Esophagus muscularis mucosa (tissue), 4 donors: ENCODE measurements at places on chromosomes 4 and X. TPM values are rescaled to one million over a fixed set of nuclear protein-coding genes. Genes with fewer than 3 reads are reported as not detected.
A peak's percentile ranks its signal among the peaks of the same experiment; 100 is the strongest.

PHKA2 gene
- total RNA-seq: 9.8 TPM

PABPC4L gene
- 1.5 TPM for total RNA-seq

FGF5 gene
- total RNA-seq: 1.3 TPM

KLHL13 gene
- total RNA-seq: 14.0 TPM

EPHA5 gene
- 0.58 TPM for total RNA-seq

CHST7 gene
- total RNA-seq: 16.2 TPM

ZNF827 gene
- total RNA-seq: 11.1 TPM

NAT8L gene
- total RNA-seq: 0.23 TPM

GRCh38 chr4:140924761-140925392, 168.7 kb upstream of the TBC1D9 start:
- peaks cover 30% of the 10 kb centered on the region for H3K4me1 ChIP-seq
- H3K27me3 ChIP-seq: no peaks in the 10 kb centered on the region
- no peak overlapping the region for H3K4me3 ChIP-seq
- DNase-seq: no peak

DNA sequence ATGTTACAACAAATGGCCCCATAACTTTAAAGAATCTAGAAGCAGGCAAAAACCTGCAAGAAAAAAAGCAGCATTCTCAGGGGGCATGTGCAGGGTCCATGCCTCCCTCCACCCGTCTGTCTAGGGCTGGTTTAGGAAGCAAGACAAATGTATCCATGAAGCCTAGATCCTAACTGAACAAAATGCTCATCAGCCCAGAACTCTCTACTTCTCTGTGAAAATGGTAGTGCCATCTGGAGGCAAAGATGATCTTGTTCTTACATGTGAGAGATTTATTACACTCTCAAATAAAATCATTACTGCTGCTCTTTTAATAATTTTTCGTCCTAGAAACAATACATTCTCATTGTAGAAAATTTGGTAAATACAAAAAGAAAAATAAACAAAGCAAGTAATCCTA, 26.7 kb downstream of the NR3C2 start:
- H3K4me1 ChIP-seq: peaks cover 8% of the 10 kb centered on the region
- no peaks in the 10 kb centered on the region for H3K36me3 ChIP-seq
- DNase-seq: no peak
- H3K4me3 ChIP-seq: no peak overlapping the region

- H3K27ac ChIP-seq: no peak overlapping the region
- H3K36me3 ChIP-seq: no peaks in the 10 kb centered on the region
- no peak overlapping the region for H3K4me3 ChIP-seq
- no peaks in the 10 kb centered on the region for H3K27me3 ChIP-seq
- peaks cover 20% of the 10 kb centered on the region for H3K4me1 ChIP-seq
Measured at GRCh38 chr4:71251261-71251660, 87.6 kb upstream of the SLC4A4 start.

DNA sequence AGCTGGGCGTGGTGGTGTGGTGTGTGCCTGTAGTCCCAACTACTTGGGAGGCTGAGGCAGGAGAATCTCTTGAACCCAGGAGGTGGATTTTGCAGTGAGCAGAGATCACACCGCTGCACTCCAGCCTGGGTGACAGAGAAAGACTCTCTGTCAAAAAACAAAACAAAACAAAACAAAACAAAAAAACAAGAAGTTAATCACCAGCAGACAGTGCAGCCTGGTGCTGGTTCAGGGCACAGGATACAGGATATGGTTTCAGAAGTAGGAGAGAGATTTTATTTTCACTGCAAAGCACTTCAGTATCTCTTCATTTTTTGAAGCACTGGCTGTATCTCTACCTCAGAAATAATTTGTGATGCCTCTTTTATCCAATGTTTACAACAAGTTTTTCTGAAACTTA, 1222.9 kb upstream of the PRKX start:
- no peak for DNase-seq
- H3K4me3 ChIP-seq: no peak overlapping the region
- no peak overlapping the region for H3K27ac ChIP-seq
- no peaks in the 10 kb centered on the region for H3K27me3 ChIP-seq
- no peaks in the 10 kb centered on the region for H3K36me3 ChIP-seq
- peaks cover 9% of the 10 kb centered on the region for H3K4me1 ChIP-seq

- H3K27me3 ChIP-seq: no peaks in the 10 kb centered on the region
- no peaks in the 10 kb centered on the region for H3K36me3 ChIP-seq
- DNase-seq: no peak
- no peak overlapping the region for H3K27ac ChIP-seq
Measured at GRCh38 chr4:78410676-78411075, 140.9 kb upstream of the ANXA3 start.

- no peak for DNase-seq
- no peaks in the 10 kb centered on the region for H3K4me1 ChIP-seq
- peaks cover 18% of the 10 kb centered on the region for H3K27me3 ChIP-seq
Measured at GRCh38 chr4:41853973-41854372, 81.3 kb upstream of the TMEM33 start.

GRCh38 chr4:4248885-4249203, 821 bp upstream of the TMEM128 start:
- H3K36me3 ChIP-seq: peaks cover 22% of the 10 kb centered on the region
- no peaks in the 10 kb centered on the region for H3K27me3 ChIP-seq
- peak overlapping the region; percentile 89 for H3K27ac ChIP-seq
- H3K4me1 ChIP-seq: peaks cover 38% of the 10 kb centered on the region
- H3K4me3 ChIP-seq: peak overlapping the region; percentile 93

- no peaks in the 10 kb centered on the region for H3K27me3 ChIP-seq
- no peaks in the 10 kb centered on the region for H3K4me1 ChIP-seq
- no peak overlapping the region for H3K27ac ChIP-seq
Measured at GRCh38 chr4:128871948-128872347, 62.4 kb downstream of the JADE1 start.

DNA sequence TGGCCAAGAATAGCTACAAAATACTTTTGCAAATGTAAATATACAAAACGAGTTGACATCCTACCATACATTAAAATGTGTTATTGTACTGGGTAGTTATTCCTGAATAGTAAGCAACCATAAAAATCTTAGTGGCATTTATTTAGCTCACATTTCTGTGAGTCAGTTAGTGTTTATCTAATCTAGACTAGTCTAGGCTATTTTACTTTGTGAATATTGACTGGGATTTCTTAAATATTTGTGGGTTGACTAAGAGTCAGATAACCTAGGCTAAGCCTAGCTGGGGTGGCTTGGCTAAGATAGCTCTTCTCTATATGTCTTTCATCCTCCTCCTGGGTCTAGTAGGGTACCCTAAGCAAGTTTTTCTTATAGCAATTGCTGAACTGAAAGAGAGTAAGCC, 543.8 kb upstream of the DIAPH2 start:
- H3K4me1 ChIP-seq: no peaks in the 10 kb centered on the region
- H3K27me3 ChIP-seq: no peaks in the 10 kb centered on the region
- no peak overlapping the region for H3K4me3 ChIP-seq
- no peak overlapping the region for H3K27ac ChIP-seq

GRCh38 chrX:23668335-23668734, 1.0 kb downstream of the PRDX4 start:
- H3K27me3 ChIP-seq: no peaks in the 10 kb centered on the region
- no peak overlapping the region for H3K27ac ChIP-seq
- H3K36me3 ChIP-seq: peaks cover 2% of the 10 kb centered on the region
- H3K4me3 ChIP-seq: peak overlapping the region; percentile 65

- no peaks in the 10 kb centered on the region for H3K27me3 ChIP-seq
- H3K4me3 ChIP-seq: no peak overlapping the region
- no peaks in the 10 kb centered on the region for H3K36me3 ChIP-seq
- H3K27ac ChIP-seq: no peak overlapping the region
- peaks cover 23% of the 10 kb centered on the region for H3K4me1 ChIP-seq
Measured at GRCh38 chr4:168724243-168724642, 227.4 kb downstream of the PALLD start.

- H3K27me3 ChIP-seq: no peaks in the 10 kb centered on the region
- no peak for DNase-seq
- no peaks in the 10 kb centered on the region for H3K4me1 ChIP-seq
- no peak overlapping the region for H3K27ac ChIP-seq
- peaks cover 45% of the 10 kb centered on the region for H3K36me3 ChIP-seq
- no peak overlapping the region for H3K4me3 ChIP-seq
Measured at GRCh38 chr4:1993169-1993516, 15.6 kb downstream of the NELFA start.

GRCh38 chr4:172760512-172760911, 408.1 kb upstream of the GALNT7 start:
- no peak overlapping the region for H3K4me3 ChIP-seq
- no peaks in the 10 kb centered on the region for H3K36me3 ChIP-seq
- no peak overlapping the region for H3K27ac ChIP-seq

DNA sequence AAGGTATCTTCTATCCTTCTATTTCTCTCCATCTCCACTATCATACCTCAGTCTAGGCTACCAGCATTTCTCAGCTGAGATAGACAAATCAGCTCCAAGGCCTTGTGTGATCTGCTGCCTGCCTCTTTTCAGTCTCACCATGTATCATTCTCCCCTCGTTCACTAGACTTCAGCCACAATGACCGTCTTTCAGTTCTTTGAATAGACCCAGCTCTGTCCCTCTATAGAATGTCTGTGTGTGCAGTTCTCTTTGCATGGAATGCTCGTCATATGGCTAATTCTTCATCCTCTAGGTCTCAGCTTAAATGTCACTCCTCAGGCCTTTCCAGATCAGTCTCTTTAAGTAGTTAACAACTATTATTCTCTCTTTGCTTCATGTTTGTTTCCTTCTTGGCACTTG, 6.5 kb downstream of the IGBP1 start:
- H3K4me3 ChIP-seq: no peak overlapping the region
- DNase-seq: no peak
- no peaks in the 10 kb centered on the region for H3K27me3 ChIP-seq
- H3K36me3 ChIP-seq: no peaks in the 10 kb centered on the region
- H3K27ac ChIP-seq: no peak overlapping the region
- peaks cover 9% of the 10 kb centered on the region for H3K4me1 ChIP-seq

- H3K27me3 ChIP-seq: no peaks in the 10 kb centered on the region
- no peak overlapping the region for H3K4me3 ChIP-seq
- DNase-seq: no peak
- H3K36me3 ChIP-seq: no peaks in the 10 kb centered on the region
- H3K27ac ChIP-seq: no peak overlapping the region
Measured at GRCh38 chr4:74284053-74284452, 24.2 kb upstream of the EPGN start.

DNA sequence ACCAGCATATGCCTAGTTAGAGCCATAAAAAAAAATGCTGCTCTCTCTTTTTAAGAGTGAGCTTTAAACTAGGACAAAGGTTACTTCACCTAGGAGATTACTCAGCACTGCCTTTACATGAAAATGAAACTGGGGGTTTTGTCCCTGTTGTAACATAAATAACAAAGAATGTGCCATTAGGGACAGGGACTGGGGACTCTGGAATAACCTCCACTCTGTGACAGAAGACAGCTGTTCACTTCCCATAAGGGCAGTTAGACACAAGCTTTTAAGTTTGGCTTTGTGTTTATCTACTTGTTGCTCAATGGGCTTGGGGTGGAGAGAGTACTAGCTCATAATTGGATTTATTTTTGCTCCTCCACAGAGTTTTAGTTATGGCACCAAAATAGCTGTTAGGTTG, 11.9 kb downstream of the ENPEP start:
- no peak for DNase-seq
- H3K36me3 ChIP-seq: no peaks in the 10 kb centered on the region
- H3K27ac ChIP-seq: no peak overlapping the region
- H3K4me3 ChIP-seq: no peak overlapping the region

DNA sequence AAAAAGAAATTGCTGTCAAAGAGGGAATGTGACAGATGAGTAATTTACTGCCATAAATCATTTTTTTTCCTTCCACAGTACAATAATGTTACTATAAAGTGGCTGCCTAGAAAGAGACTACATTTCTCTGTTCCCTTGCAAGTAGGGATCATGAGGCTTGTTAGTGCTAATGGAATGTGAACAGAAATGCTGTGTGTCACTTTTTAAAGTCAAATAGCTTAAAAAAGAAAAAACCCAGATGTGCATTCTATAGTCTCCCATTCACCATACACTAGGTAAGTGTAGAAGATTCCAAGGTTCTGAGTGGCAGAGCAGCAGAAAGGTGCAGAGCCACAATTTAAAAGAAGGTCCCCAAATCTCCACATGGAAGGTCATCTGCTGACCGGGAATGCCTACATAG, 328.4 kb downstream of the CAMK2D start:
- no peak for DNase-seq
